SK-N-SH treated with all-trans-retinoic acid at 6 μM for 48 hours (cell line): ENCODE measurements at places on chromosomes 16 and 17.

DNA sequence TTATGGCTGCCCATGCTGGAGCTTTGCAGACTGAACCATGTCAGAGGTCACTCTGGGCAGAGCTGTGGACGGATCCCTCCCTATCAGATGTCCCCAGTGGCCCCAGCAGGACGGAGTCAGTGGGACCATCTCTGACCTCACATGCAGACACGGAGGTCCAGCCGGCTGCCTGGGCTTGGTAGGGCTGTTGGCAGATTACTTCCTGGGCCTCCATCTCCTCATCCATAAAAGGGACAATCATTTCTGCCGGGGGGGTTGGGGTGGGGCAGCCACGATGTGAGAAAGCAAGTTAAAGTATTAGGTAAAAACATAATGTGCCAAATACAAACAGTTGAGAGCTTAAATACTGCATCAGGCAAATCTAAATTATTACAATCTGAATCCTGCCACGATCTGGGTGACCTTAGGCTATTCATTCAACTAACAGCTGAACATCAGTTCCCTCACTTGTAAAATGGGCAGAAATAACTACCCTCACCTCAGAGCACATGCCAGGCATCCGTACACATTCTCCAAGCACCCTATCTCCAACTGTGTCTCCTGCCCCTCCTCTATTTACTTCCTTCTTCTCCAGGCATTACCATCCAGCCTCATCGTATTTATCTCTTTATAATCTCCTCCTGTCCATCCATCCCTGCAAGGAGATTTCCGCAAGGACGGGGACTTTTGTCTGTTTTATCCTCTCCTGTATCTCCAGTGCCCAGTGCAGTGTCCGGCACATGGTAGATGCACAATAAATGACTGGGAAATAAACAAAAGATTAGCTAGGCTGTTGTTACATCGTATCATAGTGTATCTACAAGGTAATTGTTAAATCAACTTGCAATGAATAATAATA lies 192.3 kb upstream of the FOXF1 start:
- no peak; the same call in 2 of the 3 replicates for ATAC-seq

DNA sequence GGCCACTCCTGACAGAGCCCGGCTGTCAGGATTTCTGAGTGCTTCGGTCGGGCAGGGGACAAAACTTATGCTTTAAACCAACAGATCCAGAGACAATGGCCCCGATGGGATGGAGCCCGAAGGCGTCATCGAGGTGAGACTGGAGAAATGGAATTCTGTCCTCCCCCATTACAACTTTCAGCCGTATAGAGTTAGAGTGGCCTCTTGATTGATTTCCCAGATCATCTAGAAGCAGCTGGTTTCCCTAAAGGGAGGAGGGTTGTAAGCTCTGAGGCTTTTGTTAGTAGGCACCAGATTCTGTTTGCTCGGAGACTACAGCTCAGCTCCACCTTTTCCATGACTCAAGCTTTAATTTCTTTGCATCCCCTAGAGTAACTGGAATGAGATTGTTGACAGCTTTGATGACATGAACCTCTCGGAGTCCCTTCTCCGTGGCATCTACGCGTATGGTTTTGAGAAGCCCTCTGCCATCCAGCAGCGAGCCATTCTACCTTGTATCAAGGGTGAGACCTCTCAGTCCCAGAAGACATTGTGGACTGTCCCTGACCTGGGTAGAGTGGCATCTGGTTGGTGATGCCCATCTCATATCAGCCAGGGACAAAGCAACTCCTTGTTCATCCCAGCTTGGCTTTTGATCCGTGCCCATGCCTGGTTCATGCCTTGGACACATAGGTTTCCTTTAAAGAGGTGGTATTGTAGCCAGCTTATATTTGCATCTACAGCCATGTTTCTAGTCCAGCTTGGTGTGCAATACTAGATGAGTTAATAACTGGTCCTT lies 5.1 kb upstream of the CD68 start:
- ATAC-seq, result no peak

DNA sequence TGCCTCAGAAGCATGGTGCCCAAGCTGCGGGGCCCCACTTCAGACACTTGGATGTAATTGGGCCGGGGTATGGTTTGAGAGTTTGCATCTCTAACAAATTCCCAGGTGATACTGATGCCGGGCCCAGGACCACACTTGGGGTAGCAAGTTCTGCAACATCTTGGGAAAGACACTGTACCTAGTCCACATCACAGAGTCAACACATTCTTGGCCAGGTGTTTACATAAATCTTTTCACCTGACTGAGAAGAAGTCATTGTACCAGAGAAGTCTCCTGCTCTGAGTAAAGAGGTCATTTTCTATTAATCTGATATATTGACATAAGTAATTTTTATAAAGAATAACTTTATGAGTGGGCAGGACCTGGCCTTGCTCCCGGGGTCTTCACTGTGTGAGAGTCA lies 27.5 kb downstream of the GPT2 start:
- no peak for ATAC-seq

DNA sequence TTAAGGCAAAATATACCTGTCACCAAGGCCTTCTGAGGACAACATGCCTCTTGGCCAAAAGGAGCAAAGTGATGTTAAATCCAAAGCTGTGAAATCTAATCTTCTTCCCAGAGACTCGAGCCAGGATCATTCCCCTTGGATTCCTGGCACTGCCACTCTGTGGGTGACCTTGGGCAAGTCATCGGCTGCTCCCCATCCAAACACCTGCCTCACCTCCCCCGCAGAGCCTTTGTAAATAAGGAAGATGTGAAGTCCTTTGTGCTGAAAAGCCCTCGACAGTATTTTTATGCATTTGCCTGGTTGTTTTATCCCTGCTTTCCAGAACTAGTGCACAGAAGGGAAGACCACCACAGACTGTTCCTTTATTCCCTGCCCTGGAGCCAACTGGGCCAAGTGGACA lies 5.4 kb upstream of the CEP295NL start:
- ATAC-seq, result no peak

DNA sequence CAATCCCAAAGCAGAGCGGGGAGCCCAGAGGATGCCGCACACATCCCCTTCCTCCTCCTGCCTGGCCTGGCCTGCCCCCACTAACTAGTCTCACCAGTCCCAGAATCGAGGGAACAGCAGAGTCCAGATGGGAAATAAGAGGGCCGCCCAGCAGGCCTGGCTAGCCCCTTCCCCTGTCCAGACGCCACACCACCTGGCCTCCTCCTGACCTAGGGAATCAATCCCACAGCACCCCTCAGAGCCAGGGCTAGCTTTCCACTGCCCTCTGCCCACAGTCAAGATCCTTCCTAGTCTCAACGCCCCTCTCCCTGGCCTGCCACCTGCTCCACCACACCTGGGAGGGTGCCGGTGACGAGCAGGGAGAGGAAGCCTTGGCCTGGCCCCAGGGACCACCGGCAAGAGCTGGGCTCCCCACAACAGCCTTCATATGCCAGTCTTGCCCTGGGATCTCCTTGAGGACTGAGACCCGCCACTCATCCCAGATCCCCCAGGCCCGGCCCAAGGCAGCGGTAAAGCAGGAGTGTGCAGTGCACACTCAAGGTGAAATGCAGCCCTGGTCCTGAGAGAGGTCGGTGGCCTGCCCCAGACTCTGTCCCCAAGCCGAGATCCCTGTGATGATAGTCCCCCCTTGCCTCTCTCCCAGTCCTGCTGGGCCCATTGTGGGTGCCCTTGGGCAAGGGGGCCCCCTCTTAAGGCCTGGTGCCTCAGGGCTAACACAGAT lies 27.9 kb downstream of the KATNB1 start:
- ATAC-seq, result no peak

DNA sequence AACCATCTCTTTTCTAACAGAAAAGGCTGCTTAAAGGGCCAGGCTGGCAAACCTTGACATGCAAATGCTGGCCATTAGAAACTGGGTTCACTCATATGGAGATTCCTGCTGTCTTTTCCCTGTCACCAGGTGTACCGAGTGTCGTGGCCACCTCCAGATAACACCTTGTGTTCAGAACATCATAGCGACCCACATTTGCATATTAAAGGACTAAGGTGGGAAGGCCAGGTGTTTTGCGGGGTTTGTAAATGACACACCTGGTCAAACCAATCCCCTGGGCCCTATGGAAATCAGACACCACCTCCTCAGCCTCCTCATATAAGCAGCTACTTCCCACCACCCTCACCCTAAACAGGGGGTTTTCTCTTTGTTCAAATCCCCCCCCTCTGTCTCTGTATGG lies 2.5 kb upstream of the AIPL1 start:
- ATAC-seq, result no peak

DNA sequence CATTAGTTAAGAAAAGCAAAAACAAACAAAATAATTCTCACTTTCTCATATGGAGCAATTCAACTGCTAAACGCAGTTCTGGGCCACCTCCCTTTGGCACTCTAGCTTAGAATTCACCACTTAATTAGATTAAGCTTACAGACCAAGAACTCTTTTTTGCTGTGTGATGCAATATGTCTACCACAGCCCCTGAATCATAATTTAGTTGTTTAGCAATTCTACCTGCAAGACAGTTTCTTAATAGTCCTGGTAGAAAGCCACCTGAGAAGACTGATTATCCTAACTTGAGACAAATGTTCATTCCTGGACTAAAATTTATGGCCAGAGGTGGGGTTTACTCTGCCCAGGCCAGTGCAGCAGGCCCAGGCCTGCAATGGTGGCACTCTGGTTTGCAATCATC lies 205.9 kb downstream of the HS3ST3A1 start:
- no peak for ATAC-seq

DNA sequence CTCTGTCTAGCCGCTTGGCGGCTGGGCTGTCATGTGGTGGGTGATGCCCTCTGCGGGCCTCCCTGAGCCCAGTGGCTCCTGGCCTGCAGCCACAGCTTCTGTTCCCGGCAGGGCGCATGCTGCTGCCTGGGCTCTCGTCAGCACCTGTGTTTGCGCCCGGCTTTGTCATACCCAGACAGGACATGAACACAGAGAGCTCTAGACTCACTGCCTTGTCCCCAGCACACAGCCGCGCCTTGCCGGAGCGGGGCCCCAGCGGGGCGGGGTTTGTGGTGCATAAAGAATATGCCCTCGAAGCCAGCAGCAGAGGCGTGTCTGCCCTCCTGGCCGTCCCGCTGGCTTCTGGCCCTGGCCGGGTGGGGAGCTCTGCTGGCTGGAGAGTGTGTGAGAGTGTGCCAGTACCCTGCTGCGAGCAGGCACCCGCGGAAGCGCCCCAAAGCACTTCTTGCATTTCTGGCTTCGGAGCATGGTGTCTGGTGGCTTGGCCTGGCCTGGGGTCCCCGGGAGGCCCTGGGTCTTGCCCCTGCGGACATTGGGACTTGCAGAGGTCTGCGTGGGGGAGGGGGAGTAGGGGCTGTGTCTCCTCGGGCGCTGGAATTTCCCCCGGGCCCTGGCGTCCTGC lies 14.4 kb downstream of the ASPSCR1 start:
- ATAC-seq, result peak; percentile 43

DNA sequence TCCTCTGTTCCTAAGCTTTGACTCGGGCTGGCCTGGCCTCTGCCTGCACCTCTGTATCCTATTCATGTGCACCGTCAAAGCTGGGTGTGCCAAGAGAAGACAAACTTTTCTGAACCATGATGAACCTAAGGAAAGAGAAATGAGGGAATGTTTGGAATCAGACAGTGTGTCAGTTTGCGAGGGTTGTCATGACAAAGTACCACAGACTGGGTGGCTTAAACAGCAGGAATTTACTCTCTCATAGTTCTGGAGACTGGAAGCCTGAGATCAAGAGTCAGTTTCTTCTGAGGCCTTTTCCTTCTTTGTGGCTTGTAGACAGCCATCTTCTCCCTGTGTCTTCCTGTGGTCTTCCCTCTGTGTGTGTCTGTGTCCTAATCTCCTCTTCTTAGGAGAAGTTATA lies 129.0 kb downstream of the KATNIP start:
- no peak for ATAC-seq

DNA sequence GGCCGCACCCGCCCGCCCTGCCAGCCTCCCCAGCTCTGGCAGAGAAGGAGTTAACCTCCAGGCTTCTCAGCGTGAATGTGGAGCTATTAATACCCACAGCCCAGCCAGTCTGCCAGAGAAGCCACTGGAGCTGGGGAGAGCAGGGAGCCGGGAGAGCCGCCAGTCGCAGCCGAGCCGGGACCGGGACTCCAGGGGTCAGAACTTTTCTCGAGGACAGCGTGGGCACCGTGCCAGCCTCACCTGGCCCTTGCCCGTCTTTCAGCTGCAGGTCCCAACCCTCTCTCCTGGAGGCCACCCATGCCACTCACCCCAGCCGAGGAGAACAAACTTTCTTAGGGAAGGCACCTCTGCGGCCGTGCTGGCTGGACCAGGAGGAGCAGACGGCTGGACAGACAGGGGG lies 33.8 kb upstream of the SBK1 start:
- ATAC-seq, result peak; percentile 75

- ATAC-seq, result no peak
These were observed 130.8 kb upstream of the EEF2KMT start for GRCh38 chr16:5228369-5228768.

DNA sequence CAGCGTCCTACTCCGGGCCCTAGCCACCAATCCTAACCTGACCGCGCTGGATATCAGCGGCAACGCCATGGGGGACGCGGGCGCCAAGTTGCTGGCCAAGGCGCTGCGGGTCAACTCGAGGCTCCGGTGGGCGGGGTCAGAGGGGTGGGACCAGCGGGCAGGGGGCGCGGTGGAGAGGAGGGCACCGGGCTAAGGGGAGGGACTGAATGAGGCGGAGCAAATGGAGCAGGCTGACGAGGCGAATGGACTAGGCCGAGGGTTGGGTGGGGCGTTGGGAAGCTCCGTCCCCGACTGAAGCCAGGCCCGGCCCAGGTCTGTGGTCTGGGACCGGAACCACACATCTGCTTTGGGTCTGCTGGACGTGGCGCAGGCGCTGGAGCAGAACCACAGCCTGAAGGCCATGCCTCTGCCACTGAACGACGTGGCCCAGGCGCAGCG lies 4.6 kb downstream of the CARMIL2 start:
- no peak for ATAC-seq

GRCh38 chr17:61743766-61744165 lies 119.6 kb downstream of the BRIP1 start:
- ATAC-seq, result no peak

DNA sequence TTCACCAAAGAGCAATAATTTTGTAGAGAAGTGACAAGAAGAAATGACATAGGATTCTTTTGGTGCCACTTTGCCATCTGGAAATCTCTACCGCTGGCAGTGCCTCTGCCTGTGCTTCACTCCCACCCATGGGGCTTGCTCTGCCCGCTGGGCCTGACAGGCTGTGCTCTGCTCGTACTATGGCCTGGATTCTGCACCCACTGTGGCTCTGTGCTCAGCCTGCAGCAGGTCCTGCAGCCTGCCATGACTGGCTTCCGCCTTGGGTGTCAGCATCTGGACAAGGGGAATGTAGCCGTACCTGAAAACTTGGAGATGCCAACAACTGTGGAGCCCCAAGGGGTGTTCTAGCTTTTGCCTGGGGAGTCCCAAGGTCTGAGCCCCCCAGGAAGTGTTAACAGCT lies 792.3 kb downstream of the CDH8 start:
- no peak for ATAC-seq

GRCh38 chr16:10964039-10964890 lies 19.9 kb downstream of the CLEC16A start:
- peak; percentile 92 for ATAC-seq

- ATAC-seq, result peak; percentile 78
These were observed 25.8 kb downstream of the SRCIN1 start for GRCh38 chr17:38579934-38580333.

GRCh38 chr16:27106305-27106704 lies 39.6 kb downstream of the C16orf82 start:
- no peak for ATAC-seq

GRCh38 chr17:37553401-37553966 lies 55.7 kb downstream of the SYNRG start:
- ATAC-seq, result no peak
